WTC11 (cell line): ENCODE measurements at places on chromosomes 13 and 19.

GRCh38 chr19:1522838-1523237, 1.0 kb upstream of the PLK5 start:
- DNase-seq = no peak

- DNase-seq = no peak
Observed at GRCh38 chr13:29931696-29932095, 81.3 kb upstream of the UBL3 start.

- DNase-seq = peak; percentile 82
Observed at GRCh38 chr19:15170345-15170744, 30.4 kb downstream of the NOTCH3 start.

GRCh38 chr19:10069046-10069445, 17.1 kb upstream of the SHFL start:
- no peak for DNase-seq

GRCh38 chr13:114212158-114212495, 22.6 kb upstream of the CDC16 start:
- DNase-seq = no peak

DNA sequence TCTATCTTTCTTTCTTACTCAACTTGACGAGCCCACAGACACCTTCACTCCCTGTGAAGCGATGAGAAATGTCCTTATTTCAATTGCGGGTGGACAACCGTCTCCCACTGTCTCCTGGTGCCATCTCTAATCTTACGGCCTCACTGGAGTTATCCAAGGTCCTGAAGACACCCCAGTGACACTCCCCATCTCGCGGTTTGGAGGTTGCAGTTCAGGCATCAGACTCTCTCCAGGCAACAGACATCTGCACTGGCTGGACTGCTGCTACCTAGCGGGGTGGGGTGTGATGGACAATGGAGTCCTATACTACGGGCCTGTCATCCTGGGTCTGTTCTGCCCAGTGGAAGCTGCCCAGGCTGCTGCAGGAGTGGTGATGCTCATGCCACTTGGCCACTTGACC, 18.3 kb upstream of the IRS2 start:
- no peak for DNase-seq

DNA sequence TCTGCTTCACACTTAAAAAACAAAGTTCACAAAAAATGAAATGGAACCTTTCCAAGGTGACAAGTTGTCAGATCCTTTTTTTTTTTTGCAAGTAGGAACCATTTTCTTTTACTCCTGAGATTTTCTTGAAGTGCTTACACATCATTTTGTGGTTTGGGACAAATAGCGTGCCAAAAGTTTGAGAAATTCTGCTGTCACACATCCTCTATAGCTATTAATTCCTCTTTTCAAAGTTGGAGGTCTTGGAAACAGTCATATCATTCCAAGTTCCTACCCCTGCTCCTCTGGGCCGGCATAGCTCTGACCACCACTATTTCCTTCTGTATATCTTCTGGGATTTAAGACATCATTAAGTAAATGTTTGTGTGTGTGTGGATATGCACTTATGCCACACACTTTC, 421.6 kb upstream of the SLC10A2 start:
- no peak for DNase-seq

DNA sequence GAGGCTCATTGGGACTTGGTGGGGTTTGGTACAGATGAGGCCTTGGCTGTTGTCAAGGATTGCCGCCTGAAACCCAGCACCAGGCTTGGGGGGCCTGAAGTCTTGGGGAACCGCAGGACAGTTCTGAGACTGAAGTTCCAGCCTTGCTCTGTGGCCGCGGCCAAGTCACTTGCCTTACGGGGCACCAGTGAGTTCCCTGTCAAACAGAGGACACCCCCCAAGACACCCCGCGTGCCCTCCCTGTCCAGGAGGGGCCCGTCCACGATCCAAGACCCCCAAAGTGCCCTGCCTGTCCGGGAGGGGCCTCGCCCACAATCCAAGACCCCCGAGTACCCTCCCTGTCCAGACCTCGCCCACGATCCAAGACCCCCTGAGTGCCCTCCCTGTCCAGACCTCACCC, 2.5 kb downstream of the CDC34 start:
- no peak for DNase-seq
